ENCODE measurements at places on chromosomes 3 and 15.

GRCh38 chr3:72204452-72204851, 419.5 kb upstream of the PROK2 start:
- no peak for DNase-seq

- DNase-seq: no peak
Measured at GRCh38 chr3:196985954-196986885, 17.6 kb upstream of the PIGZ start.

DNA sequence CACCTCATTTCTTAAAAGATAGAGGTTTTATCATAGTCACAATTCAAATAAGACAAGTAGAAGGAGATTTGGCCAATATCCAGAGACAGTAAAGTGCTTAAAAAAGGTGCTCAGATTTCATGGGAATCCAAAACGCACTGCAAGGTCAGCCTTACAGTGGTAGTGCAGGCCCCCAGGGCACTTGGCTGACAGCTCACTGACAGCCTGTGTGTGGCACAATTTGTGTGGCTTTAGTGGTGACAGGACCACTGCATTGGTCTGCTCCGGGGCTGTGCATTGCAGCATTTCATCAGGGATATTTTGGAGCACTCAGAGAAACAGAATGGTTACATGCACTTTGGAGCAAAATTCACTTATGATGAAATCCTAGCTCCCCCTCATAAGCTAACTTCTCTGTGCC, 544.3 kb downstream of the NTRK3 start:
- no peak for DNase-seq

DNA sequence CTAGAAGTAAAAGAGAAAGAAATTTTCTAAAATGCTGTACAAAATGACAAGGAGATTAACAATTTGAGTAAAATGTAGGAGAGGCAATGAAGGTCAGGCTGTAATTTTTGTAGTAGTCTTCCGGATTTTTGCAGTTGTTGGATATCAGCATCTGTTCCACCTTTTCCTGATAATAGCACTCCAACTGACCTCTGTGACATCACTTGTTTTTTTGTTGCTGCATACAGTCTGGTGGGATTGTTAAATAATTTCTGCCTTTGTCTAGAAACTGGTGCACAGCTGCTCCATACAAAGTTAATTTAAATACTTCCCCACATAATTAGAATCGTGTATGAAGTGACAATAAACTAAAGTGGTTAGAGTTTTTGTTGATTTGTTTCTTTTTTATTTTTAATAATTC, 731.4 kb downstream of the PLOD2 start:
- DNase-seq: no peak

GRCh38 chr3:51057121-51057520, 328.0 kb upstream of the MANF start:
- DNase-seq: no peak

- no peak for DNase-seq
Measured at GRCh38 chr3:128975276-128975675, 18.6 kb downstream of the CFAP92 start.

DNA sequence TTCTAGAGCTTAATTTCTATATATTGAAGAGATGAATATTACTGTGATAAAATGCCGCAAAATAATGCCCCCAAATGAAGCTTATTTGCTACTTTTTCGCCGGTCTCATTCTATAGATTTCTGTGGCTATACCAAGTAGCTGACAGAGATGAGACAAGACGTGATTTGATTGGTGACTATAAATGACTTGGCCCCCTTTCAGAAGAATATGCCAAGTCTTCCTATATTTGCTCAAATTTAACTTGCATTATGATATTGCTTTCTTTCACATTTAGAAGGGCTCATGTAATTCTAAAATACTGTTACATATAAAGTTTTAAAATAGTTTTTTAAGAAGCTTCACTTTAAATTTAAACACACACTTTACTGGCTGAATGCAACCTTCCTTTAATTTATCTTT, 180.1 kb downstream of the SUCLG2 start:
- no peak for DNase-seq

Data from activated naive CD4-positive, alpha-beta T cell treated with anti-CD3 and anti-CD28 coated beads for 36 hours (primary cell).